CD4-positive, alpha-beta T cell treated with Interleukin-2 at 100 ng/mL for 4 hours (primary cell): ENCODE measurements at places on chromosomes 13 and 19.
A peak's percentile ranks its signal among the peaks of the same experiment; 100 is the strongest.

- DNase-seq = no peak
Observed at GRCh38 chr19:38845374-38846024, 4.3 kb downstream of the HNRNPL start.

- peak; percentile 80 for DNase-seq
Observed at GRCh38 chr13:76886292-76887075, at the start of gene KCTD12. Gene KCTD12 (minus strand): TSS chr13:76886405. CDS start chr13:76886148, 257 bp downstream.

DNA sequence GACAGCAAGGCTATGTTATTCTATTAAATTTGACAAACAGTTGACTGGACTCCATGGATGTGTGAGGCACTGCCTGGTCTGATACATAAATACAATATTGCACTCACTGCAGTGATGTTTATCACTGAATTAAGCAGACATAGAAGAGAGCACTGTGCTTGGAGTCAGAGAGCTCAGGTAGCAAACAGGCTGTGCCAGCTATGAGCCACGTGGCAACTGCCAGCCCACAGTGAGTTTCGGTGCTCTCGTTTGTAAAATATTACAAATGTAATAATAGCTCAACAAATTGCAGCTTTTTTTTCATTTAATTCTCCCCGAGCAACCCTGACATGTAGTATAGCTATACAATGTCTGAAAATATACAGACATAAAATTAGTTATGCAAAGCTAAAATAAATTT lies 237.3 kb downstream of the NALCN start:
- DNase-seq = no peak

DNA sequence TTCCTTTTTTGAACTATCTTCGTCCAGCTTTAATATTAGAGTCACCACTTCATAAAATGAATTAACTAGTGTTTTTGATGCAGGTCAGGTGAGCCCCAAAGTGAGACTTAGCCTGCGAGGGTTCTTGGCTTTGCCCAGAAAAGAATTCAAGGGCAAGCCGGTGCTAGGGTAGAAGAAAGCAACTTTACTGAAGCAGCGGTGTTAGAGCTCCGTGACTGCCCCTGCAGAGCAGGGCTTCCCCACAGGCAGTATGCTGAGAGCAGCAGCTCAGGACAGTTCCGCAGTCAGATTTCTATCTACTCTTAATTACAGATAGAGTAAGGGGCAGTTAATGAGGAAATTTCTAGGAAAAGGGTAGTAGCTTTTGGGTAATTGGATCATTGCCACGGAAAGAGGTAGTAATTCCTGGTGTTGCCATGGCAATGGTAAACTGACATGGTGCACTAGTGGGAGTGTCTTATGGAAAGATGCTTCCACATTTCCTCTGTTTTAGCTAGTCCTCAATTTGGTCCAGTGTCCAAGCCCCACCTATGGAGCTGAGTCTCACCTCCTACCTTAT lies 432.2 kb upstream of the ZNF507 start:
- DNase-seq = no peak

- no peak for DNase-seq
Observed at GRCh38 chr19:41844601-41845000, at the start of gene LYPD4. Gene LYPD4 (minus strand): TSS chr19:41844683. CDS start chr19:41839285, 5,398 bp downstream.

DNA sequence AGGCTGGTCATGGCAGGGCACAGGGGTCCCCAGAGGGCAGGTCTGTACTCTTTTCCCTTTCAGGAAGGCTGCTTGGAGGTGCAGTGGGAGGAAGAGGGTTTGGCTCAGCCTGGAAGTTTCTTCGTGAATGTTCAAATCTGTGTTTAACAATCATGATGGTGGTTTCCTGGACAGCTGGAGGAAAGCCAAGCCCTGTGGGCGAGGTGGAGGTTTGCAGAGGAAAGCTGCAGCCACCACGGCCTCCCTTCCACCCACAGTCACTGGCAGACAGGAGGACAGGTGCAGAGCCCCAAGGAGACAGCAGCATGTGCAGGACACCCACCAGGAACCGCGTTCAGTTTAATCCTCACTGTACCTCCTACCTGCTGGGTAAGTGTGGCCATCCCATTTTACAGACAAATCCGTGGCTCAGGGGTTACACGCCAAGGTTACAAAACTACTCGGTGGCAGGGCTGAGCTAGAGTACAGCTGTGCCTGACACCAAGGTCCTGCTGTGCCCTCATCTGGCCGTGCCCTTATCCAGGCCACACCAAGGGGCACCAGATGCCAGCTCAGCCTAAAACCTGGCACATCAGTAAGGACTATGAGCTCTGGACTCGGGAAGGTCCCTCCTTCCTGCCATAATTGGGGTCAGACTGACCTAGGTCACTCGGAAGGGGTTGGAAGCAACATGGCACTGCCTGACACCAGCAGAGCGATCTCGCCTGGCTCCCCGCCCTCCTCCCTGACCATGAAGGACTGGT lies 34.1 kb downstream of the SUGP2 start:
- DNase-seq = no peak

GRCh38 chr19:57648331-57649003 lies 15.5 kb downstream of the ZNF211 start:
- DNase-seq = no peak

GRCh38 chr19:18436671-18437490 lies 1.1 kb downstream of the ISYNA1 start:
- peak; percentile 80 for DNase-seq

- no peak for DNase-seq
Observed at GRCh38 chr13:25345576-25345975, 26.2 kb upstream of the ATP8A2 start.

DNA sequence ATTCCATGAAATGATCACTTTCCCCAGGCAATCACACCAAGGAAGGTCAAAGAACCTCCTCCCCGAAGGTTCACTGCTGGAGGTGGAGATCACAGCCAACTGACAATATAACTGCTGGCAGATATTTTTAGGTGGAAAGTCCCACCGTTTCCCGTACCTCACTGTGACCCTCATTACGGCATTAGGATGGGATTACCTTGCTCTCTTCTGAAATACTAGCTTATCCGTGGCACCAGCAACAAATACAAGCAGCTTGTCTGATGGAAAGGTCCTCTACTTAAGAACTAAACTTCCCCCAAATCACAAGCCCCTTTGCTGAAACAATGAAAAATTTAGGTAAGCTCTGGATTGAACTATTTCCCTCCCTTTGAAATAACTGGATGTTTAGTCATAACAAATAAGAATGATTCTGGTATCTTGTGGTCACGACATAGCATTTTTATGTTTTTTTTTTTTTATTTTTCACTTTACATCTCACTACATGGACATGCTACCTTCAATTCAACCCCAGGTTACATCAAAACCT lies 178.9 kb downstream of the COL4A1 start:
- DNase-seq = no peak

DNA sequence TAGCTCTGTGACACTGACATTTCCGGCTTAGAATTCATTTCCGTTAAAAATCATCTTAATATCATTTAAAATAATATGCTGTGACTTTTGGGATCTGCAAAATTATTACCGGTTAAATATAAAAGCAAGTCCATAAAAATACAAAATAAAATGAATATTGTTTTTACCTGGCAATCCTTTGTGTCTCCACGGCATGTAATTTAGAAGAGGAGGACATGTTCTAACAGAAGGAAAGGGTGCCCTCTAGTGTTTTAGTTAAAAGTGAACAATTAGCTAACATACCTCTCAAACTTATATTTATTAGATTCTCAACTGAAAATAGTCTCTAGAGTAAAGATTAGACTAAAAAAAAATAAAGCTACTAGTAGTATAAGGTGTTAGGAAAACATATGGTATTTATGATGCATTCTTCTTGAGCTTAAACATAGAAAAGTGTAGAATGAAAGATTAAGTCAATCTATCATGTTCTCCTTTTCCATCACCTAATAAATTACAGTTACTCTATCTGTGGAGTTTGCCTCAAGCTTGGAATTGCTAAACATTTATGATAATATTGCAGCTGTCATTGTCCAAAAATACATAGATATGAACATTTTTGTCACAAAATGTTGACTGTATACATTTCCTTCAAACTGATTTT lies 676.7 kb upstream of the SPRY2 start:
- DNase-seq = no peak
